ENCODE measurements at places on chromosomes 13 and 19.

DNA sequence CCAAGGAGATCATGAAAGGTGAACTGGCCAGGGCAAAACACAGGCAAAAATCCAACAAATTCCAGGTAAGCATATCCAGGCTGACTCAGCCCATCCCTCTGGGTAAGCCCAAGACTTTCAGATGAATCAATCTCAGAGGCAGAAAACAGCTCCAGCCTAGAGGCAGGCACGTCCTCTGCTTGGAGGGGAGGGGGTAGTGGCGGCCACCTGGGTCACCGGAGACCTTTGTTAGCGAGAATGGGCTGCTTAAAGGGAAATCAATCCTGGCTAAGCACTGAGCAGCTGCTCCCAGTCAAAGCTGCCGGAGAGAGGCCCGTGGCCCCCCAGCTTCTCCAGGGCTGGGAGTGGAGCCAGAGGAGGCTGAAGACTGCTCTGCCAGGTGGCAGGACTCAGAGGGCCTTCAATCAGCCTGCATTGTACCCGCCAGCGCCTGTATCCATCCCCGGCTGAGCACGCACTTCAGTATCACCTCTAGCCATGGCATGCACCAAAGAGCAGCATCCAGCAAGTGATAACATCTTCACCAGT lies 48.2 kb downstream of the PIN1 start:
- DNase-seq: peak; percentile 29

DNA sequence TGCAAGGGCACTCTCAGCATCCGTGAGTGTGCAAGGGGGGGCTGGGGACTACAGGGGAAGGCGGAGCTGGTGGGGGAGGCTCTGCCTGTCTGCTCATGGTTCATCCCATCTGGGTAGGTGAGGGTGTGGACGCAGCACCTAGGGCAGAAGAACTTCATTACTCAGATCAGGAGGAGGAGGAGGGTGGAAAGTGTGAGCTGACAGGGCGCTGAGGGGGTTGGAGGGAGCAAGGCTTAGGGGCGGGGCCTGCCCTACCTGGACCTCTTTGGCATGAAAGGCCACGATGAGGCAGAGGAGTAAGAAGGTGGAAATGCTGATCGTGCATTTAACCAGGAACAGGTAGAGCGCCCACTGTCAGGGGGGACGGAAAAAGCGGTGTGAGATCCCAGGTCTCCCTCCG lies 4.5 kb downstream of the KCNN4 start:
- DNase-seq: no peak

- DNase-seq: no peak
These were observed 3.0 kb downstream of the CBY2 start for GRCh38 chr13:45704854-45705695.

- no peak for DNase-seq
These were observed 74.3 kb upstream of the ATP12A start for GRCh38 chr13:24605923-24606372.

- no peak for DNase-seq
These were observed 410 bp downstream of the PIN1 start for GRCh38 chr19:9835507-9835949.

GRCh38 chr13:51292000-51292565 lies 47.4 kb upstream of the SERPINE3 start:
- DNase-seq: no peak

- DNase-seq: no peak
These were observed 375.6 kb downstream of the COG6 start for GRCh38 chr13:40031031-40031430.

DNA sequence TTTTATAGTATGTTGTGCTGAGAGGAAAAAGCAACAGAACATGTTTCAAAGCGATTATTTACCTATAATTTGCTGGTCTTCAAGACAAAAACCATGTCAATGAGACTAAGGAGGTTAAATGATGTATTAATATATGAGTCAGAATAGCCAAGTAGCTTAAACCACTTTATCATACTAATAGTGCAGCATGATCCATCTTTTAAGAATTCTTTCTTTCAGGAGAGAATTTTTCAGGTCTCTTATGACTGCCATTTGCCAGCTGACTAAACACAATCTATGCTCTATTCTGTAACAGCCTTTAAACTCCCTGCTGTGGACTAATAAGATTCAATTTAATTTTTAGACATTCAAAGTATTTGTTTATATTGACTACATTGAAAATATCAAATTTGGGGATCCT lies 93.7 kb downstream of the TRPC4 start:
- DNase-seq: no peak
